Stimulated activated memory B cell treated with anti-CD40 and anti-IgM and Interleukin-4, amounts not matched to agents 10 μg/mL and 1 μg/mL and 100 μg/mL, for 72 hours (primary cell): ENCODE measurements at places on chromosomes 1 and 21.

GRCh38 chr1:45762291-45762690, 11.8 kb upstream of the IPP start:
- no peaks in the 10 kb centered on the region for H3K36me3 ChIP-seq
- H3K4me1 ChIP-seq, result no peaks in the 10 kb centered on the region
- ATAC-seq, result no peak
- H3K27ac ChIP-seq, result no peak overlapping the region
- H3K4me3 ChIP-seq, result no peak overlapping the region
- H3K27me3 ChIP-seq, result no peaks in the 10 kb centered on the region

- H3K27me3 ChIP-seq, result no peaks in the 10 kb centered on the region
- H3K27ac ChIP-seq, result peak overlapping the region; percentile 19
- peaks cover 32% of the 10 kb centered on the region for H3K36me3 ChIP-seq
- peaks cover 61% of the 10 kb centered on the region for H3K4me1 ChIP-seq
- no peak overlapping the region for H3K4me3 ChIP-seq
- no peak for ATAC-seq
These were observed 79.4 kb downstream of the CAPZB start for GRCh38 chr1:19405761-19406487.

DNA sequence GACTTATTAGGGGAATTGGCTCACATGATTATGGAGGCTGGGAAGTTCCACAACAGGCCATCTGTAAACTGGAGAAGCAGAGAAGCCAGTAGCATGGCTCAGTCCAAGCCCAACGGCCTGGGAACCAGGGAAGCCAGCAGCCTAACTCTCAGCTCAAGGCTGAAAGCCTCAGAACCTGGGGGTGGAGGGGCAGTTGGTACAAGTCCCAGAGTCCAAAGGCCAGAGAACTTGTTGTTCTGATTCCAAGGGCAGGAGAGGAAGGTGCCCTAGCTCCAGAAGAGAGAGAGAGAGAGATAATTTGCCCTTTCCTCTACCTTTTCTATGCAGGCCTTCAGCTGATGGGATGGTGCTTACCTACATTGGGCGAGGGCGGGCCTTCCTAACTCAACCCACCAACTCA, 55.3 kb downstream of the MAN1C1 start:
- ATAC-seq, result no peak
- no peak overlapping the region for H3K4me3 ChIP-seq
- no peak overlapping the region for H3K27ac ChIP-seq

DNA sequence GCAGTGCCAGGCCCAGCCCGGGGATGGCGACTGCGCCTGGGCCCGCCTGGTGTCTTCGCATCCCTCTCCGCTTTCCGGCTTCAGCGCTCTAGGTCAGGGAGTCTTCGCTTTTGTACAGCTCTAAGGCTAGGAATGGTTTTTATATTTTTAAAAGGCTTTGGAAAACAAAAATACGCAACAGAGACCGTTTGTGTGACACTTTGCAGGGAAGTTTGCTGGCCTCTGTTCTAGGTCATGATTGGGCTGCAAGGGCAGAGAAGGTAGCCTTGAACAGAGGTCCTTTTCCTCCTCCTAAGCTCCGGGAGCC, 719 bp downstream of the SOD1 start:
- H3K27ac ChIP-seq, result peak overlapping the region; percentile 91
- ATAC-seq, result peak; percentile 62
- peaks cover 59% of the 10 kb centered on the region for H3K4me1 ChIP-seq
- H3K36me3 ChIP-seq, result peaks cover 10% of the 10 kb centered on the region

- H3K27me3 ChIP-seq, result peaks cover 9% of the 10 kb centered on the region
- ATAC-seq, result no peak
- H3K36me3 ChIP-seq, result no peaks in the 10 kb centered on the region
- H3K4me3 ChIP-seq, result no peak overlapping the region
- H3K27ac ChIP-seq, result no peak overlapping the region
These were observed 112.4 kb upstream of the BEND5 start for GRCh38 chr1:48889082-48889481.

- no peak overlapping the region for H3K4me3 ChIP-seq
- H3K36me3 ChIP-seq, result peaks cover under 1% of the 10 kb centered on the region
- no peak for ATAC-seq
- no peak overlapping the region for H3K27ac ChIP-seq
- peaks cover 5% of the 10 kb centered on the region for H3K4me1 ChIP-seq
These were observed 7.1 kb upstream of the PRCC start for GRCh38 chr1:156760092-156760795.

DNA sequence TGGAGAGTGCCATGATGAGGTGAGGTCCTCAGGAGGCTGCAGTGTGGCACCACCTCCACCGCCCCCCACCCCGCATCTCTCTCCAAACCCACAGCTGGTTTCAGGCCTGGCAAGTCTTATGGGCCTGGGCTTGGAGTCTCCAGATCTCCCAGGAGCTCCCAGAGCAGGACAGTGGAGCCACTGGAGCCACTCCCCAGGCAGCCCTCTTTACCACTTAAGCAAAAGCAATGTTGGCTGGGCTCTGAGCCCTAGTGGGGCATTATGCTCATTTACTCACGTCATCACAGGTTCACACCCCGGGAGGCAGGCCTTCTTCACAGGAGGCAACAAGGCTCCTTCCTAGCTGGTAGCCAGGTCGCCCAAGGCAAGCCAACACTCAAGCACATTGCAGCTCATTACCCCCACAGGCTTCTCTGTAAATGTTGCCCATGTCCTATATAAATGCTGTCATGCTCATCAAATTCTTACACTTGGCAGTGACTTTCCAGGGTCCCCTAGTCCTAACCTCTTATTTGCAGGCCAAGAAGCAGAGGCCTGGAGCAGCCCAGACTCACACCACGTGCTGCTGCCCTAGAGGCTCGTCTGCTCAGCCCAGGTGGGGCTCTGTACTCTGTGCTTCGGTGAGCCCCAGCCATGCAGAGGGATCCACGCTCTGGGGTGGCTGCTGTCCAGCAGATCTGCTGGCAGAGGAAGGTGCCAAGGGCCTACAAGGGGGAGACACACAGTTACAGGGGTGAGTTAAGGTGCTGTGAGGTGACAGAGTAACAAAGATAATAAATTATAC, 459.3 kb downstream of the MATN1 start:
- H3K27me3 ChIP-seq, result peaks cover 24% of the 10 kb centered on the region
- no peaks in the 10 kb centered on the region for H3K4me1 ChIP-seq
- H3K36me3 ChIP-seq, result no peaks in the 10 kb centered on the region
- no peak overlapping the region for H3K4me3 ChIP-seq
- H3K27ac ChIP-seq, result no peak overlapping the region

GRCh38 chr21:37257511-37257966, 9.6 kb downstream of the VPS26C start:
- H3K4me3 ChIP-seq, result peak overlapping the region; percentile 75
- H3K27me3 ChIP-seq, result no peaks in the 10 kb centered on the region
- peak; percentile 79 for ATAC-seq

DNA sequence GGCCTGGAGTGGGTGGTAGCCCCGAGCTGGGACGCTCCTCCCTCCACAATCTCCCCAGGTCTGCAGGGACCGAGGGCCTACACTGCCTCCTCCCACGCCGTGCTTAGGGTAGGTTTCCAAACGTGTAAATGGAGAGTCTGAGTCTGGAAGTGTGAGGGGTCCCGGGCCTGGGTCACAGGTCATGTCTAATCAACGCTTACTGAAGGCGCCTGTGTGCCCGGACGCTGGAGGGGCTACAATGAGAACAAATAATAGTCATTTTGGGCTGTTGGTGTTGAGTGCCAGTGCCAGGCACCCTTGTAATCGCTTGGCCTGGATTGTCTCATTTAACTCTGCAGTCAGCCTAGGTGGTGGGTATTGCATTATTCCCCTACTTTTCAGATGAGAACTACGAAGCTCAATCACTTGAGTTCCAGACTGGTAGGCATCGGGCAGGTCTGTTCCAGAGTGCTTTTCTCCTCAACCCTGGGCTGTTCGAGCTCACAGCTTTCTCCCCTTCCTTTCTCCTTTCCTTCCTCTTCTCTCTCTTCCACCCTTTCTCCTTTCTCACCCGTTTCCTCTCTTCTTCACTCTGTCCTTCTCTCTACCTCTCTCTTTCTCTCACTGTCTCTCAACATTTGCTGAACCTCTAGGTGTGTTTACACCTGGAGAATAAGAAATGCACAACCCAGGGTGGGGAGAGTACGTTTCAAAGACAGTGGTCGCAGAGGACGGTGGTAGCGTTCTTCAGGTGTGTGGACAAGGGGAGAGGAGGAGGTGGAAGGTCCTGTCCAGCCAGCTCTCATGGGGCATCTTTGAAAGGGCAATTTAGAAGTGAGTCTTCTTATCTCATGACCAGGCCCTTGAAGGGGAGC, 883 bp downstream of the SLC66A1 start:
- H3K27me3 ChIP-seq, result no peaks in the 10 kb centered on the region
- H3K27ac ChIP-seq, result peak overlapping the region; percentile 24
- peak overlapping the region; percentile 64 for H3K4me3 ChIP-seq
- H3K4me1 ChIP-seq, result peaks cover 66% of the 10 kb centered on the region

GRCh38 chr1:26799479-26800142, 11.9 kb downstream of the PIGV start:
- peaks cover 12% of the 10 kb centered on the region for H3K36me3 ChIP-seq
- no peak overlapping the region for H3K4me3 ChIP-seq
- no peak for ATAC-seq
- H3K27me3 ChIP-seq, result no peaks in the 10 kb centered on the region

DNA sequence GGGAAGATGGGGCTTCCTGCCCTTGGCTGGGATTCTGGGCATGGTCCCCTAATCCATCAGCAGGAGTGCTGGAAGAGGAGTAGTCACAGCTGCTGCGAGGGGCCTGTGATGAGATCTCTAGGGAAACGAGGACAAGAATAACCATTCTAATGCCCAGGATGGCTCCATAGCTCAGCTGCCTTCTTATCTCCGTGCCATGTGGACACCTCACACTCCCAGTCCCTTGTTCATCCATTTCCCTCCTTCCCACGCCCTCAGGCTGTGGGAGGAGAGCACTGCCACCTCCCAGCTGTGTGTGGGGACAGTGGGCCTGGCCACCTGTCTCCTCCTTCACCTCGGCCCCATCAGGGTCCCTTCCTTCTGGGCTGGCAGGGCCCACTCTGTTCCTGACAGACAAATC, 16.1 kb upstream of the ETV3 start:
- peaks cover 38% of the 10 kb centered on the region for H3K27me3 ChIP-seq
- ATAC-seq, result no peak
- no peak overlapping the region for H3K4me3 ChIP-seq
- H3K27ac ChIP-seq, result peak overlapping the region; percentile 56

DNA sequence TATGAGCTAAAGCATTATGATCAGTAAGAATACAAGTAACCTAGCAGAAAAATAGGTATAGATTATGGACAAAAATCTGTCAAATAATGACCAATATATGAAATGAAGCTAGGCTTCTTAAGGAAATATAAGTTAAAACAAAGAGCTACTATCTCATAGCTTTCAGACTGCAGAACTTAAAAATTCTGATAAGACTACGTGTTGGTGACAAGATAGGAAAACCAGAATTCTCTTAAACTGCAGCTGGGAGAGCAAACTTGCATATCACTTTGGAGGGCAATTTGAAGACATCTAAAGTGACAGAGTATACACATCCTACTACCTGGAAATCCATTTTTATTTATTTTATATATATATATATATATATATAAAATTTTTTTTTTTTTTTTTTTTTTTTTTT, 65.5 kb downstream of the LTN1 start:
- no peak overlapping the region for H3K27ac ChIP-seq
- H3K36me3 ChIP-seq, result peaks cover 54% of the 10 kb centered on the region
- no peak overlapping the region for H3K4me3 ChIP-seq

GRCh38 chr1:88043834-88044233, 640.2 kb upstream of the PKN2 start:
- no peaks in the 10 kb centered on the region for H3K4me1 ChIP-seq
- peaks cover 9% of the 10 kb centered on the region for H3K36me3 ChIP-seq
- no peak overlapping the region for H3K27ac ChIP-seq
- H3K4me3 ChIP-seq, result no peak overlapping the region
- peaks cover 21% of the 10 kb centered on the region for H3K27me3 ChIP-seq
